Adipose tissue (tissue), 3 donors: ENCODE measurements at places on chromosomes 6 and 20. TPM values are rescaled to one million over a fixed set of nuclear protein-coding genes. Genes with fewer than 3 reads are reported as not detected.

Gene KCNK16
- 5.0 TPM for polyA plus RNA-seq

Gene SOBP
- 0.93 TPM for polyA plus RNA-seq

Gene ADGRF5
- 21.3 TPM for polyA plus RNA-seq

Gene PLEKHG1
- 1.3 TPM for polyA plus RNA-seq

Gene NFKBIL1
- polyA plus RNA-seq, result 25.0 TPM

Gene RIPOR3
- polyA plus RNA-seq, result 23.7 TPM

Gene GLP1R
- 0.04 TPM for polyA plus RNA-seq

Gene SYTL3
- polyA plus RNA-seq, result 3.9 TPM

Gene CNR1
- 6.9 TPM for polyA plus RNA-seq

Gene ACSS1
- 27.2 TPM for polyA plus RNA-seq

Gene NECAB3
- polyA plus RNA-seq, result 14.6 TPM
